Spleen (tissue), 13 donors: ENCODE measurements at places on chromosomes 6 and 20. TPM values are rescaled to one million over a fixed set of nuclear protein-coding genes. Genes with fewer than 3 reads are reported as not detected.

GRCh38 chr6:19408331-19408730 is 428.8 kb upstream of the ID4 start:
- no peak for DNase-seq

- DNase-seq: no peak
Observed at GRCh38 chr6:169530752-169531123, 171.1 kb downstream of the WDR27 start.

GRCh38 chr6:35453236-35453635 is 1.1 kb downstream of the FANCE start:
- no peak for DNase-seq

- no peak for DNase-seq
Observed at GRCh38 chr20:56234110-56234509, 14.4 kb upstream of the MC3R start.

DNA sequence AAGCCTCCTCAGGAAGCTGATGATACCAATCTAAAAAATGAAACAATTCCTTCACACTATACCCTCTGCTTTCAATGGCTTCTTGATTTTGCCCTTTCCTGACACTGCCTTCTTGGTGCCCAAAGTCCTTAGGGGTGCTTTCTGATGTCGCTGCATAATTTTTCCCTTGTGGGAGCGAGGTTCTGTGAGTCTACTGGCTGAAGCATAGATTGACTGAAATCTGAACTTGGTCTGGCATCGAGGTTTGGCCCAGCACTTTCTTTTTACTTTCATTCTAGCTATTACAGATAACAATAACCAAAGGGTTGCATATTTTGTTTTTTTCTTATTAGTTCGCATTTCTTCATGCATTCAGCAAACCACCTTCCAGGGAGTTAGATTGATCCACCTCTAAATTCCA is 65.8 kb downstream of the E2F3 start:
- DNase-seq: no peak

GRCh38 chr20:540391-541201 is 3.0 kb downstream of the CSNK2A1 start:
- DNase-seq: no peak

GRCh38 chr6:99091985-99092384 is 144.2 kb upstream of the FBXL4 start:
- no peak for DNase-seq

Gene HLA-G
- polyA plus RNA-seq: 0.46 TPM

Gene CCN5
- 1.3 TPM for polyA plus RNA-seq

Gene BPI
- 2.3 TPM for polyA plus RNA-seq

Gene MGME1
- 26.2 TPM for polyA plus RNA-seq

Gene TCP11
- not detected for polyA plus RNA-seq

Gene RGS17
- polyA plus RNA-seq: not detected

Gene GPR6
- not detected for polyA plus RNA-seq

Gene POM121L2
- polyA plus RNA-seq: not detected
